ENCODE measurements at places on chromosomes 6 and 20. TPM values are rescaled to one million over a fixed set of nuclear protein-coding genes. Genes with fewer than 3 reads are reported as not detected.

LINC00237 gene
- 1.8 TPM for total RNA-seq

YWHAB gene
- total RNA-seq: 522 TPM

- no peak for DNase-seq
These were observed 50.5 kb upstream of the ENPP5 start for GRCh38 chr6:46221222-46221793.

DNA sequence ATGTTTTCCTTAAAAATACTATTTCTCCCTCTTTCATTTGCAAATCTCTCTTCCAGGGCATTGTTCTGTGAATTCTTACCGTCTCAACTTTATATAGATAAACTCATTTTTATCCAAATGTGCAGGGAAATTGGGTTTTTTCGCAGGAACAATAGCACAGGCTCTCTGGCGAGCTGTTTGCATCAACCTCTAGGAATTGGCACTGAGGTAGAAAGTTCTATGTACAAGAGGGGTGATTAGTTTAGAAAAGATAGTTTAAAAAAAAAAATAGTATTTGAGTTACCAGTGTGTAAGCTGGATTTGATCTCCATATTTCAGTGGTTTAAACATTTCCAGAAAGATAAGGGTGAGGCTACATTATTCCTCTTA is 129.7 kb upstream of the BTN3A2 start:
- no peak for DNase-seq

GRCh38 chr6:145068577-145068976 is 666.7 kb downstream of the EPM2A start:
- DNase-seq: no peak

DNA sequence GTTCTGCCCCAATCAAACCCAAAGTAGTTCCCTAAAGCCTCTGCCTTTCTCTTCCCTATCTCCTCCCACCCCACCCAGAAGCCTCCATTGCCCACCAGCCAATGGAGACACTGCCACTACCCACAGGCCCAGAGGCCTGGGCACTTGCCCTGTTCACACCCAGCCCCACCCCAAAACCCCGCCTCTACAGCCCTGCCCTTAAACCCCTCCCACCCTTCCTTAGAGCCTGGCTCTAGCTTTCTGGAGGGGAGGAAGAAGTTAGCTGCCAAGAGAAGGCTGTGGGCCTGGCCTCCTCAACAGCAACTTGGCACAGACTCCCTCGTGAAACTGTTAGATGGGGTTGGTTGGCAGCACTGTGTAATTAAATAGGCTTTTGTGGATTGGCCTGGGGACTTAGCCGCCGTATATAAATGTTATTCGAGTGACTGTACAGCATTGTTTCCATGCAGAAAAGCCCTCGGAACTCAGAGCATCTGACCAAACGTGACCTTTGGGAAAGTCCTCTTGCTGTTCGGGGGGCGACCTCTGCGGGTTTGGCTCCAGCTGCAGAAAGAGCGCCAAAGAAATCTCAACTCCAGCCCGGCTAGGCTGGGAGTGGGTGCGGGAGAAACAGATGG is 31.4 kb downstream of the COL11A2 start:
- DNase-seq: no peak

DNA sequence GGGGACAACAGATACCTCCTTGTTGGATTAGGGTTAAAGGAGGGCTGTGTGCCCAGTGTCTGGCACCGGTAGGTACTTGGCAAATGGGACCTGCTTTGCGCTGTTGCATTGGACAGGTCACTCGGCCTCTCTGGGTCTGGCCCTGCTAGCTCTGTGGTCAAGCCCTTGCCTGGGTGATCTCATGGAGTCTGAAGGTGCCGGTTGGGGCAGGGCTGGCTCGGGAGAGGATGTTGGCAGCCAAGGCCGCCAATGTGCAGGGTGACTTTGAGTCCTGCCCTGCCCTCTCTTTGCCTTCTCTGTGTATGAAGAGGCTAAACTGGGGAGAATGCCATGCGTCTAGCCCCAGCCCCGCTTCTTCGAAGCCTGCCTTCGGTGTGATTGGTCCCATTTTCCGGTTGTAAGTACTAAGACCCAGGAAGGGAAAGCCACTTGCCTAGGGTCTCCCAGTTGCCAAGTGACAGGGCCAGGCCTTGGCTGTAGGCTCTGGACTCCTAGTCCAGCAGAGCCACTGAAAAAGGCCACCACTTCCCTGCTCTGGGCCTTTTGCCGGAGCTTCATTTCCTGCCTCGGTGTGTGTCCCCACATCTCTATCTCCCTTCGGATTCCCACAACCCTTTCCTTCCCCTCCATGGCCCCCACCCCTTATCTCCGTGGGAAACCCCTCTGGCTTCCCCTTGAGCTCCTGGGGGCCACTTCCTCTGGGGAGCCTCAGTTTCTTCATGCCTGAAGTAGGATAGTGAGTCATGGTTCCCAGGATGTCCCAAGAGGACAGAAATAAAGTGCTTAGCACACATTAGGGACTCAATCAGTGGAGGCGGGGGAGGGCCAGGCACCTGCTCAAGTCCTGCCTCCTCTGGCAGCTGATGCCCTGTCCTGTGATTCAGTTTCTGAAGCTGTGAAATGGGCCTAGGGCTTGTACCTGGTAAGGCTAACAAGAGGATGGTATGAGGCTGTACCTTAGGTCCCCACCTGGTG is 3.9 kb downstream of the SRC start:
- DNase-seq: no peak

- DNase-seq: no peak
These were observed 54.7 kb downstream of the TRMT6 start for GRCh38 chr20:5895626-5896025.

- no peak for DNase-seq
These were observed 8.4 kb downstream of the FOXS1 start for GRCh38 chr20:31836853-31837608.

- peak; percentile 93 for DNase-seq
These were observed 69.4 kb upstream of the BMP2 start for GRCh38 chr20:6698056-6698455.

GRCh38 chr20:3403741-3404140 is 3.7 kb downstream of the DNAAF9 start:
- no peak for DNase-seq

DNA sequence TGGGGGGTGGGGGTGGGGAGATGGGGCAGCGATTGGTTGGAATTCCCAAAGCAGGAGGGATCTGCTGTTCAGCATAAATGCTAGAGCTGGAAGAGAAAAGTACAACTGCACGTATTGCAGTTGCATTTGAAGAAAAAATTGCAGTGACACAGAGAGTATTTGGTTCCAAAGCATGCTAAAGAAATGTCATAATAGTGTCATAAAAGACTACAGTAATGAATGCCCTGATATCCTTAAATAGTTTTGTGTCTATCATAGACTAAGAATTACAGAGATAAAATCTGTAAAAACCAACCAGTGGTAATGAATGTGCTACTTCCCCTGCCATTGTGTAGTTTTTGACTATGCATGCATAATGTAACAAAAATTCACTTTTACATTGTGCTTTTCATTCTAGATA is 693.6 kb upstream of the SLC35B3 start:
- no peak for DNase-seq
